ENCODE measurements at places on chromosomes 5 and 9.

- no peak for DNase-seq
Observed at GRCh38 chr5:143552680-143553079, 149.2 kb upstream of the NR3C1 start.

DNA sequence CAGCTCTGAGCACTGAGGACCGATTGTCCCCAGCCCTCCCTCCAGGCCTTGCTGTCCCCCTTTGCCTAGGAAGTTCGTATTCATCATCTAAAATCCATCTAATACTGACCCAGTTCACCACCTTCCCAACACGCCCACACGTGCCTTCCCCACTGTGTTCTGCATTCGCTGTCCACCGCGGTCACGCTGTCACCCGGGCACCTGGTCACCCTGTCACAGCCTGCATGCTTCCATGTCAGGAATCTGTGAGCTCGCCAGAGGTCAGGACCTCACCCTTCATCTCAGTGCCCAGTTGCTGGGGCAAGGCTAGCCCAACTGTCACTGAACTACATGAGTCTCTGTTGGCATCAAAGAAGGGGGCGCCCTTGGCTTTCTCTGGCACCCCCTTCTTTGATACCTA is 82.9 kb upstream of the RUFY1 start:
- no peak for DNase-seq

GRCh38 chr5:76269932-76270610 is 133.0 kb upstream of the IQGAP2 start:
- DNase-seq = no peak

GRCh38 chr5:35436400-35437057 is 181.1 kb upstream of the SPEF2 start:
- no peak for DNase-seq

DNA sequence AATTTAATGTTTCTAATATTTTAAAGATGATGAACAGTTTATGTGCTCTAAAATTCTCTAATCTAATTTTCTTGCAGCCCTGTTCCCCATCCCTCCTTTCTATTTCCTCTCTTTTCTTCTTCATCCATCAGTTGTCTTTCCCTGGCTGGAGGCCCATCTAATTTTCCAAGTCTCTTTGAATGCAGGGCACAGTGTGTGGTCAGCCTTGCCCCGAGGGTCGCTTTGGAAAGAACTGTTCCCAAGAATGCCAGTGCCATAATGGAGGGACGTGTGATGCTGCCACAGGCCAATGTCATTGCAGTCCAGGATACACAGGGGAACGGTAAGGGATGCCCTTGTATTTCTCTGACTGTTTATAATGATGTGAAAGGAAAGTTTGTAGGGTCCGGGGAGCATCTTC is 111.8 kb downstream of the MEGF10 start:
- no peak for DNase-seq

DNA sequence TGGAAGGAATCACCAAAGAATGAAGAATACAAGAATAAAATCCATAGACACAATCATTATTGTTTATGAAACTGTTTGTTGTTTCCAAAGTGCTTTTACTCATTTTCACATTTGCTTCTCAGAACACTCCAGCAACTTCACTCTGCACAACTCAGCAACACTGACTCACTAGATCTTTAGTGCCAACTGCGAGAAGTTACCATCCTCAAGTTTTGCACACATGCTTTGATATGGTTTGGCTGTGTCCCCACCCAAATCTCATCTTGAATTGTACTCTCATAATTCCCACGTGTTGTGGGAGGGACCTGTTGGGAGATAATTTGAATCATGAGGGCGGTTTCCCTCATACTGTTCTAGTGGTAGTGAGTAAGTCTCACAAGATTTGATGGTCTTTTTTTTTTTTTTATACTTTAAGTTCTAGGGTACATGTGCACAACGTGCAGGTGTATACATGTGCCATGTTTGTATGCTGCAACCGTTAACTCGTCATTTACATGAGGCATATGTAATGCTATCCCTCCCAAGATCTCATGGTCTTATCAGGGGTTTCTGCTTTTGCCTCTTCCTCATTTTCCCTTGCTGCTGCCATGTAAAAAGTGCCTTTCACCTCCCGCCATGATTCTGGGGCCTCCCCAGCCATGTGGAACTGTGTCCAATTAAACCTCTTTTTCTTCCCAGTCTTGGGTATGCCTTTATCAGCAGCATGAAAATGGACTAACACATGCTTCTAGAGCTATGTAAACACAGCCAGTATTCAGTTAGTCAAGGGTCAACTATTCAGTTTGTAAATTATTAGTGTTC is 36.9 kb downstream of the CLINT1 start:
- no peak for DNase-seq

DNA sequence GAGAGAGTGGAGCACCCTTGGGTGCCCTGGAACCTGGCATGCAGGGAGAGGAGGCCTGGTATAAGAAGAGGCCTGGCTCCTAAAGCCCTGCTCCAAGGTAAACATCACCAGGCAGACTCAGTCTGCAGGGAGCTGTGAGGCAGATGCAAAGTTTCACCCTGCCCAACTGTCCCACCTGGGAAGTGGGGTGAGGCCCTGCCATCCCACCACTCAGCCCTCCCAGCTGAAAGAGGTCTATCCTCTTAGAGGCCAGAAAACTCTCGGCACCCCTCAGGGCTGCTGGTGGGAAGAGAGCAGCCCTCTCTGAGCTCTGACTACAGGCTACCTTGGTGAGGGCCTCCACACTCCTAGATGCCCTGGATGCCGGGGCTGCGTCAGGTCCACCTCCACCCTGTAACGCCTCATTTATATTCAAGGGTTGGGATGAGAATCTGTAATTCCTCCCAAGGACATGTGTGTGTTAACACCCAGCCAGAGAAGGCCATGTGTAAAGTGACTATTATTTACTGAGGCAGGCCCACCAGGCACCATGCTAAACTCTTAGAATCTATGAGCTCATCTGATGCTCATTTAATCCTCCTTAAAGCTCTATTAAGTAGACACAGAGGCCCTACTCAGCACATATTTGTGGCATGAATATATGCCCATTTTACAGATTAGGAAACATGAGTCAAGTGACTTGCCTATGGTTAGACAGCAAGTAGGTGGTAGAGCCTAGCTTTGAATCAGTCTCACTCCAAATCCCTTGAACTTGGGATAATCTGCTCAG is 205.9 kb downstream of the FSTL4 start:
- DNase-seq = no peak

DNA sequence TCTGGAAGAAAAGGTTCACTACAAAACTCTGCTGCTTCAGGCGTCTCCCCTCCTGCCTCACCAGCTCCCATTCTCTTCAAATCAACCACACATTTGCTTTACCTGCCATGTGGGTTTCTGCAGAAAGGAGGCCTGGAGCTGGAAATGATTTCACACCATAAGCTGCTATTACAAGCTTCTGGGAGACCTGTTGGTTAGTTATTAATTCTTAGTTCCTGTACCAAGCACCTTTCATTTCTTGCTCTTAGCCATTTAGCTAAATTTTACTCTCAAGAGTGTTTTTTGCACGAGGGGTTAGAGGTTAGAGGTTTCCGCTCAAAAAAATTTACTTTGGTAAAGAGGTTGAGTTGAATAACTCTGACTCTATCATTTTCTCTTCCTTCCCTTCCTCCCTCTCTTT is 70.3 kb downstream of the MAP1B start:
- no peak for DNase-seq

GRCh38 chr5:911601-912000 is 18.9 kb downstream of the TRIP13 start:
- DNase-seq = no peak

GRCh38 chr5:176651472-176651980 is 4.2 kb downstream of the TSPAN17 start:
- no peak for DNase-seq

DNA sequence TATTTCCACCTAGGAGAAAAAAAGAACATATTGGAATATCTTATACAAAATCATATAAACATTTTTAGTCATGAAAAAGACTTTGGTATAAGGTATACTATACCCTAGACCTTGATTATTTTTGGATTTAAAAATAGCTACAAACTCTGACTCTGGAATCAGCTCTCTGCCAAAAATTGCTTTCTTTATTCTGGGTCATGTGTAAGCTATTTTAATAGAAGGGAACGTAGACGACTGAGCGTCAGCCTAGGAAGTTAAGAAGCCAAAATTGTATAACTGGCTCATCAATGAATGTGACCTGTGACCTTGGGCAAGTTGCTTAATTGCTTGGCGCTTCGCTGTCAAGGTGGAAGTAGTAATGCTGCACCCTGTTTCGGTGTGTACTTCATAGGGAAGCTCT is 157.1 kb downstream of the PARP8 start:
- DNase-seq = no peak

DNA sequence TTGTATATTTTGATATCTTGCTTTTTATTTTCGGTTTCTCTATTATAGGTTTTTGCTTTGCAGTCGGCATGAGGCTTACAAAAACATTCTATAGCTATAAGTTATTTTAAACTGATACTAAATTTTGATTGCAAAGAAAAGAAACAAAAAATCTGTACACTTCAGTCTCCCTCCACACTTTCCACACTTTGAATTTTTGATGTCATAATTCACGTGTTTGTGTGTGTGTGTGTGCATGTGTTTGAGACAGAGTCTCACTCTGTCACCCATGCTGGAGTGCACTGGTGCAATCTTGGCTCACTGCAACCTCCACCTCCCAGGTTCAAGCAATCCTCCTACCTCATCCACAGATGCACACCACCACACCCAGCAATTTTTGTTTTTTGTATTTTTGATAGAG is 124.9 kb downstream of the MRPS30 start:
- no peak for DNase-seq

DNA sequence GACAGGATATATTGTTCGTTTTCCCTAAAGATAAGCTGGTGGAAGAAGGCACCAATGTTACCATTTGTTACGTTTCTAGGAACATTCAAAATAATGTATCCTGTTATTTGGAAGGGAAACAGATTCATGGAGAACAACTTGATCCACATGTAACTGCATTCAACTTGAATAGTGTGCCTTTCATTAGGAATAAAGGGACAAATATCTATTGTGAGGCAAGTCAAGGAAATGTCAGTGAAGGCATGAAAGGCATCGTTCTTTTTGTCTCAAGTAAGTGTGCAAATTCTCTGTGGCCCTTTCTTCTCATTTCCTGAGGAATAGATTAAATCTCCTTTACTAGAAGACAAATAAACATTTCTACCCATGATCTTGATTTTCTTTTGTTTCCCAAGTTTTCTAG is 38.0 kb downstream of the OSMR start:
- no peak for DNase-seq

GRCh38 chr9:111013250-111013649 is 25.0 kb downstream of the LPAR1 start:
- peak; percentile 27 for DNase-seq

GRCh38 chr5:13957032-13957645 is 12.7 kb upstream of the DNAH5 start:
- DNase-seq = peak; percentile 72

DNA sequence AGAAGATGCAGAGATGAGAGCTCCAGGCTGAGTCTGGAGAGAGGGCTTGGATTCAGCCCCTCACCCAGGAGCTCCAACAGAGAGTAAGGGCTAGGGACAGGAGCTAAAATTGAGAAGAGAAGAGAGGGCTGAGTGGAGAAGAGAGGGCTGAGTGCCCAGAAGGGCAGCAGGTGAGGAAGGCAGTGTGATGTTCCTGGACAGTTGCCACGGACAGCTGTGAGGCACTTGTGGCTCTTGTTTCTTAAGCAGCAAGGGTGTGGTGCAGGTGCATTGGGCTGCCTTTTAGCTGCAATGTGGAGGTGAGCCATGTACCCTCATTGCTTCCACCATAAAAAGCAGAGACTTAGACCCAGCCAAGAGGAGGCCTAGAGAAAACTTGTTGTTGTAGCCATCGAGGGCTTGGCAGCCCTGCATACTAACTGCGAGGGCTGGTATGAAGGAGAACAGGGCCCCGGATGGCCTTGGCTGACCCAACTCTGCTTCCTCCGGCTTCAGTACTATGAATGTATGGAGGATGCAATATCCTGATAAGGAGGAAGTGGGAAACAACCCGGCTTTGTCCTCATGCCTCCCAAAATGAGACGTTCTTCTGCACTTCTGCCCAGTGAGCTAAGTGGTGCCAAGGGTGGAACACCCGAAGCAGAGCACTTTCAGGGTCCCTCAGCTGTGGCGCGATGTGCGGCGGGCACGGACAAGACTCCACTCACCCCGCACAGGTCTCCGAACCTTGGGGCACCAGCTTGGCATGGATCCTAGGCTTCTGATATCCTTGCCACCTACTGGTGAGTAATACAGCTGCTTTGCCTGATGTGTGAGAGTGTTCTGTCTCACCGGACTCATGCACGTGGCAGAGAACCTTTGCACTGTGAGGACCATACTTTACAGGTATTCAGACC is 65.2 kb downstream of the LRRC70 start:
- no peak for DNase-seq

DNA sequence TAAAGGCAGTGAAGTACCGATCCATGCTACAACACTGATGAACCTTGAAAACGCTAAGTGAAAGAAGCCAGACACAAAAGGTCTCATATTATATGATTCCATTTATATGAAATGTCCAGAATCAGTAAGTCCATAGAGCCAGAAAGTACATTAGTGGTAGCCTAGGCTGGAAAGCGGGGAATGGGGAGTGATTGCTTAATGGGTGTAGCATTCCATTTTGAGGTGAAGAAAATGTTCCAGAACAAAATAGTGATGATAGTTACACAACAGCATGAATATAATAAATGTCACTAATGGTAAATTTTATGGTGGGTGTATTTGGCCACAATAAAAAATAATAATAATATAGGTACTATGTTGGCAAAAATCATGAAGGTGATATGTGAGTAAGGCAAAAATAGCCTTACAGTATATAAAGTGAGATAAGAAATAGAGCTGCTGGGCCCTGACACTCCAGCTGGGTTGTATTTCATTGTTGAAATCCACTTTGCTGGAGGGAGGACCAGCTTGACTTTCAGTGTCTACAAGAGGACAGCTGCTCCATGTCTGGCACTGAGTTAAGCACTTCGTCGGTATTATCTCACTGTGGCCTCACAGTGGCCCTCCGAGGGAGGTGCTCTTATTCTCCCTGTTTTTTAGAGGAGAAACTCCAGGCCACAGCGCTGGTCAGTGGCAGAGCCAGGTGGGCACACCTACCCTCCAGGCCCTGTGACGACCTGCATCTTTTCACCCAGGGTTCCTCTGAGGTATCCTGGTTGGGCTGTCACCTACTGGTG is 22.4 kb upstream of the ANGPTL2 start:
- no peak for DNase-seq

GRCh38 chr5:107875833-107876232 is 205.1 kb upstream of the EFNA5 start:
- no peak for DNase-seq

GRCh38 chr9:89992326-89993198 is 387.8 kb downstream of the GADD45G start:
- no peak for DNase-seq

GRCh38 chr9:136052472-136052880 is 42.6 kb downstream of the NACC2 start:
- DNase-seq = no peak

DNA sequence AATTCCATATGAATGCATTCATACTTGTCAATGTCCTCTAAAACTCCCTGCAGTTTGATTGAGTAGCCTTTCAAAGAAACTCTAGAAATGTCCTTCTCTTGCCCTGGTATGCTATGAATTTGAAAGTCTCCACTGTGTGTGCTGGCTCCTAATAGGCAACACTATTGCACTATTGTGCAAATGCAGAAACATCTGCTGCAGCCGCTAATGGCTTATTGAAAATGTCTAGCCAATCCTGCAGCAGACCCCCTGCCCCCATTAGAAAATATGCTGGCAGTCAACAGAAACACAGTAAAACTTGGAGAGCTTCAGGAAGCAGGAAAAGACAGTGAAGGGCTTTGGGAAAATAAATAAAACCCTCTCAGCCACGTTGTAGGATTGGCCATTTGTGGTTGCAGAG is 87.3 kb upstream of the GRAMD2B start:
- no peak for DNase-seq

Data from NCI-H187 treated with DMSO at 0.1 percent for 48 hours (cell line).